ENCODE measurements at places on chromosomes 4 and X.

DNA sequence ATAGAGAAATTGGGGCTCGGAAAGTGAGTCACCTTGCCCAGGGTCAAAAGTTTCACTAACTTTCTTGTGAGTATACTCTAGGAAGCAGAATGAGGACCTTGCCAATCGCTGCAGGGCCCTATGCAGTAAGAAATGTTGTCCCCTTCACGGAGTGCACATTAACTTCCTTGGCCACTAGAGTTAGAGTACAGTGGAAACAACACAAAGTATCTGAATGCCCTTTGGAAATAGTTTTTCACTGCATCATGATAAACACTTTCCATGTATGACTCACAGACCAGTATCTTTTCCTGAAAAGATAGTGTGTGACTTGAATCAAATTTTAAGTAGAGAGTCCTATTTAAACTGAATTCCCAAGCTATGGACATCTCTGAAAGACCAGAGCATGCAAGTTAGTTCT is 45.5 kb upstream of the STK26 start:
- DNase-seq, result no peak

GRCh38 chr4:183558873-183559272 is 54.0 kb downstream of the ING2 start:
- DNase-seq, result no peak

GRCh38 chr4:76388160-76388908 is 32.6 kb downstream of the CCDC158 start:
- DNase-seq, result no peak

DNA sequence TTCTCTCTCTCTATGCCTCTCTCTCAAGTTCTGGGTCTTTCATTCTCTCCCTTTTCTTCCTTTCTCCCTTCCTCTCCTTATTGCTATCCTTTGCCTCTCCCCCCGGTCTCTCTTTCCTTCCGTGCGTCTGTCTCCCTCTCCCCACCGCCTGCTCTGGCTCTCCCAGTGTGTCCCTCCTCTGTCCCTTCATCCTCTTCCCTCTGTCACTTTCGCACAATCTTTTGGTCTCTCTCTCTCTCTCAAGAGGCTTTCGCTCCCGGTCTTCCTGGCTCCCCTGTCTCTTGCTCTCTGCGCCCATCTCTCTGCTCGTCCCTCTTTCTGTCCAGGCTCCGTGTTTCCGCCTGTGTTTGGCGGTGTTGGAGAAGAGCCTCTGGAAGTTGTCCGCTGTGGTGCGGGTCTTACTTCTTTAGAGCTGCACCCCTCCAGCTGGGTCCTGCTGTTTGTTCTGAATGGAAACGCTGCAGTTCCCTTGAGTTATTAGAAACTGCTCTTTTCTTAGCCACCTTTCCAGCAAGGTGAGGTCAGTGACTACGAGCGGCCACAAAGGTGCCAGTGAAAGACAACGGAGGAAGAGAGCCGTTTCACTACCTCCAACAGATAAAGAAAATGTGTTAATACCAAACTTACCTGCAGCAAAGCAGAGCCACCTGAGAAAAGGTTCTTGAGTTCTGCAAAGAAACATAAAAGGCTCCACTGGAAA is 1.1 kb downstream of the BMPR1B start:
- peak; percentile 16 for DNase-seq

- no peak for DNase-seq
These were observed 1.0 kb upstream of the RELL1 start for GRCh38 chr4:37687194-37687562.

DNA sequence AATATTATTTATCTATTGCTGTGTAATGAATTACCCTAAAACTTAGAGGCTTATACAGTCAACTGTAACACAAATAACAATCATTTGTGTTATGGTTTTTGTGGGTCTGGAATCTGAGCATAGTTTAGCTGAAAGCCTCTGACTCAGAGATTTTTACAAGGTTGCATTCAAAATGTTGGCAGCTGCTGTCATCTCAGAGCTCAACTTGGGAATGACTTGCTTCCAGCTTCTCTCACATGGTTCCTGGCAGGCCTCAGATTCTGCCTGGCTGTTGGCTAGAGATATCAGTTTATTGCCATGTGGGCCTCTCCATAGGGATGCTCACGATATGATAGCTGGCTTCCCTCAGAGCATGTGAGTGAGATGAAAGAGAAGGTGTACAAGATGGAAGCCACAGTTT is 70.2 kb upstream of the BRWD3 start:
- no peak for DNase-seq

DNA sequence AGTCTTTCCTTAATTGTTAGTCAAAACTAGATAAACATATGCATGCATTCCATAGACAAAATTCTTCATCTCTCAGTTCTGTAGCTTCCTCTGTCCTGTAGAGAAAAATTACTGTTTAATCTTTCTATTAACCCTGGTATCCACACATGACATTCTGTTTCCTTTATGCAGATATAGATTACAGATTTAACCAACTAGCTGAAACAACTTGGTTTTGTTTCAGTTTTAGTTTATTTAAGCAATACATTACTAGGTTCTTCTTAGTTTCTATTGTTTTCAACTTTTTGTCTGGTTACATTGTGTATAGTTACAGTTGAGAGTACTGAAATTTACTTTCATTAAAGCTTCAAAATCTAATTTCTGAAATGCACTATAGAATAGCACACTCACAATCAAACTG is 933.9 kb upstream of the EPHA5 start:
- DNase-seq, result no peak

GRCh38 chr4:18691431-18692200 is 670.1 kb upstream of the LCORL start:
- DNase-seq, result no peak

- DNase-seq, result no peak
These were observed 445.5 kb downstream of the ZIC3 start for GRCh38 chrX:138011468-138011867.

DNA sequence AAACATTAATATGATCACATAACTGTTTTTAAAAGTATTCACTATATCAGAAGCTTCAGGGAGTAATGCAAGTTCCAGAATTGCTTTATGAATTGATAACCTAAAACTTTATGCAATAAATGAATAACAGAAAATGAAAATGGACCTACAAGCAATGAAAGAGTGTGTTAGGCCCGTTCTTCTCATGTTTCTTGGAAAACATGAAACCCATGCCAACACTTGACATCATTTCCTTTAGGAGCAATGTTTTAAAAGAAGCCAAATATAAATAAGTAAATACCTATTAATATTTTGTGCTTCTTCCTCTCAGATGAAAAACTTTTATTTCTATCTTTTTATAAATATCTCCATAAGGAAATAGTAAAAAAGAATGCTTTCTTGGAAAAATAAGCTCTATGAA is 123.0 kb upstream of the GALNT7 start:
- no peak for DNase-seq

- no peak for DNase-seq
These were observed 11.5 kb downstream of the COL25A1 start for GRCh38 chr4:109290918-109291317.

- no peak for DNase-seq
These were observed 11.2 kb upstream of the FREM3 start for GRCh38 chr4:143711543-143712154.

GRCh38 chr4:99749445-99750391 is 66.9 kb upstream of the DAPP1 start:
- DNase-seq, result no peak

- DNase-seq, result no peak
These were observed 1827.2 kb downstream of the ARAP2 start for GRCh38 chr4:34417160-34417559.

GRCh38 chr4:26030780-26031179 is 116.8 kb downstream of the SMIM20 start:
- no peak for DNase-seq

DNA sequence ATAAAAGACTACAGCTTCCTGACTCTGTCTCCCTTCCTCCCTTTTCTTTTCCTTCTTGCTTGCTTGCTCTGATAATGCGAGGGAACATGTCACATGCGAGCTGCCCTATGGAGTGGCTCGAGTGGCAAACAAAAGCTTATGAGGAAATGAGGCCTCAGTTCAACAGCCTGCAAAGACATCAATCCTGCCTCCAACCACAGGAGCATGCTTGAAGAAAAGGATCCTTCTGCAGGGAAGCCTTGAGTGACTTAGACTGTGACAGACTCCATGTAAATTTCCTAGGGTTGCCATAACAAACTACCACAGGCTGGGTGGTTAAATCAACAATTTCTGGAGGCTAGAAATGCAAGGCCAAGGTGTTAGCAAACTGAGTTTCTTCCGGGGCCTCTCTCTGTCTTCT is 152.5 kb downstream of the NR3C2 start:
- no peak for DNase-seq

DNA sequence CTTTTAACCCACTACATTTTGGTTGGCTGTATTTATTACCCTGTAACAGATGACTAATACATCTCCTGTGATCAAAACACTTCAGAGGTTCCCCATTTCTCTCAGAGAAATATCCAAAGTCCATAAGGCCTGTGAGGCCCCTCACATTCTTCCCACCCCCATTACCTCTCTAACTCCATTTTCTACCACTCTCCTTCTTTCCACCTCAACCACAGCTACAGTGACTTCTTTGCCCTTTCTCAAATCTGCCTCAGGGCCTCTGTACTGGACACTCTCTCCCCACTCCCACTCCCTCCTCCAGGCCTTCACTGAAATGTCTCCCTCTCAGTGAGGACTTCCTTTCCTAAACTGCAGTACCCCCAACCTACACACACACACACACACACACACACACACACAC is 8.4 kb upstream of the TMEM144 start:
- DNase-seq, result no peak

GRCh38 chr4:5409237-5409636 is 299.1 kb downstream of the EVC2 start:
- no peak for DNase-seq

DNA sequence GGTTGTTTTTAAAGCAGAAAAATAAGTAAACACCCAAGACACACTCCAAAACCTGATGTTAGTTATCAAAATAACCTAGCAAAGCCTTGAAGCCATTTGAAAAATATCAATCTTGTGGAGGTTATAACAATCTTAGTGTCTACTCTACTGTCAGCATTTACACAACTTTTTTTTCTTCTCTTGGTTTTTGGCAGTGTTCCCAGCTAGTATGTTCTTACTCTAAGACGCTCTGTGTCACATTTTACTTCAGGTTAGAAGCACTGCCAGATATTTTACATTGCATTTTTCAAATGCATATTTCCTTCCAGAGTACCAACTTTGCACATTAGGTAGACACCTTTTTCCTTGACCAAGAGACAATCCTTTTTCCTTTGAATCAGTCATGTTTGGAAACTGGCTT is 114.0 kb upstream of the INPP4B start:
- no peak for DNase-seq

DNA sequence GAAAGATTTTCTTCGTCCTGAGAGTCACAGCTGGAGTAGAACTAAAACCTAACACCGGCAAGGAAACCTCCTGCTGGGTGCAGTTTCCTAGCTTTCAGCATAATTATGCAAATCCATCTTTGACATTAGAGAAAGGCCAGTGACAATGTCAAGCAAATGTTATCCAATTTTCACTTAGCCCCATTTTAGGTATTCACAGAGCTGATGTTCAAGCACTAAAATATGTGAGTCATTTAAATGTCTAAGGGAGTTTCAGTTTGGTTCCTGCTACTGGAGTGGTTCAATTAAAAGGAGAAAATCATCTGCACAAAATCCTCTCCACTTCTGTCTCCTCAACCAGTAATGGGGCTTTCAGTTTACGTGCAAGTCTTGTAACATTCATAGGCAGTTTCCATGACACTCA is 37.1 kb upstream of the AMOT start:
- no peak for DNase-seq

- DNase-seq, result no peak
These were observed 77.1 kb downstream of the EVC start for GRCh38 chr4:5788144-5788543.

GRCh38 chrX:84909151-84909550 is 94.5 kb upstream of the APOOL start:
- no peak for DNase-seq

GRCh38 chrX:11196476-11196875 is 85.3 kb downstream of the HCCS start:
- no peak for DNase-seq

DNA sequence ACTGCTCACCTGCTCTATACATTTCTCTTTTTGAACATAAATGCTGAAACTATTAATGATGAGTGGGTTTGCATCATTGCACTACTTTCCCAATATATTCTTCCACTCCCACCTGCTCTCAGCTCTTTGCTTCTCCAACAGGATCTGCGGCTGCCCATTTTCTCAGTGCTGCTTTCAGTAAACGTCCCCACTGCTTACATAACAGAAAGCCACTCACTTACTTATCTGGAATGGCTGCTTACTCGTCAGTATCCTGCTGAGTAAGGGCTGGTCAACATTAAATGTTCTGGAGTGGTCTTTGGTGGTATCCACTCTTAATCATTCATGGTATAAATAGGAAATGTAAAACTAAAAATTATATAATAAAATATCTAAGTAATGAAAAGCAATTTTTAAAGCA is 112.8 kb upstream of the HPF1 start:
- no peak for DNase-seq

DNA sequence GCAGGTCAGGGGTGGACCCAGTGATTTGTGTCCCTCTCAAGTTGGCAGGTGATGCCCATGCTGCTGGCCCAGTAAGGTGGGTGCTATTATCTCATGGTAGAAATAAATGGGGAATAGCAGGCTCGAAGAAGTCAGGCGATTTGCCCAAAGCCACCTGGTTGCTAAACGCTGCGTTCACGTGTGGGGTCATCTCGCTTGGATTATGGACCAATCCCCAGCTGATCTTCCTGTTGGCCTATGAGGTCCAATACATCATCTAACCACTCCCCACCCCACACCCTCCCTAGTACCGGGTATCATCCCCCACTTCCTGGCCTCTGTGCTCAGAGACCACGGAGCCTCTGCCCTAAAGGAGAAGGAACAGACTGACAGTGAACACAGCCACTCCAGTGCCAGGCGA is 18.3 kb upstream of the MSX1 start:
- no peak for DNase-seq

DNA sequence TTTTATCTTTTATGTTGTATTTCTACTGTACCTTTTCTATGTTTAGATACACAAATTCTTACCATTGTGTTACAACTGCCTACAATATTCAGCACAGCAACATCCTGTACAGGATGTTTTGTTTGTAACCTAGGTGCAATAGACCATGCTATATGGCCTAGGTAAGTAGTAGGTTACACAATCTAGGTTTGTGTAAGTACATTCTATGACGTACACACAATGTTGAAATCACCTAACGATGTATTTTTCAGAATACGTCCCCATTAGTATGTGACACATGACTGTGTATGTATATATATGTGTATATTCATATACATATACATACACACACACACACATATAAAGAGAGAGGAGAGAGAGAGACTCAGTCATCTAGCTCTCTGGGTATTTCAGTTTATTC is 103.5 kb downstream of the CLNK start:
- DNase-seq, result no peak

GRCh38 chr4:4320528-4320927 is 30.5 kb downstream of the ZBTB49 start:
- no peak for DNase-seq

DNA sequence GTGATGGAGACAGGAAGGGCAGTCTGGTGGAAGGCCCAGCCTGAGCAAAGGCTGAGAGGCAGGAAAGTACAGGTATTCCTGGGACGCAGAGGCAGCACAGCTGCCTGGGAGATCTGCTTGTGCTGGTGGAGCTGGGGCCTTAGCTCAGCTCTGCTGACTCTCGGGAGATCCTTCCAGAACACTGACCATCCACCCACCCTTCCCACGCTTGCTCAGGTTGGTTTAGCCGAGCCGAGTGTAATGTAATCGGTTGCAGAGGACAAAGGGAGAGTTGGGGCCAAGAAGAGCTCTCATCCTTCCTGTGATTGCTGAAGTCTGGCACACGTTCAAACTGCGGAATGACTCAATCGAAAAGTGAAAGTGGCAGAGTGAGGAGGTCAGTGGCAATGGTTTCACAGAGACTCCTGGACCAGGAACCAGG is 43.1 kb upstream of the GPR78 start:
- peak; percentile 79 for DNase-seq

Data from ovary (tissue), 10 donors.